ENCODE measurements at places on chromosomes 7 and 10.

- no peak for DNase-seq
Measured at GRCh38 chr10:17273403-17273802, 45.4 kb downstream of the VIM start.

DNA sequence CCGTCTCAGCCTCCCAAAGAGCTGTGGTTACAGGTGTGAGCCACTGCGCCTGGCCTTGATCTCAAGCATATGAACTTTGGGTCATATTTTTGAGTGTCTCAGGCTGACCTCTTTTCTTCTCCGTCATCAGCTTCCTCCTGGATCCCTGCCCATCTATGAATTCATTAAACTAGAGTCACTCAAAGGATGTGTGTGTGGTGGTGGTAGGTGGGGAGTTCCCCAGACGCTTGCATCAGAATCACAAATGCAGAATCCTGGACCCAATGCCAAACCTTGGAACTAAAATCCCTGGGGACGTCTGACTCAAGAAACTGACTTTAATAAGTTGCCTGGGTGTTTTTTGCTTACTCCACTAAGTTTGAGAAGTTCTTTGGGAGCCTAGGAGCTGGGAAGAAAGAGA, 6.7 kb upstream of the CREB5 start:
- no peak for DNase-seq

DNA sequence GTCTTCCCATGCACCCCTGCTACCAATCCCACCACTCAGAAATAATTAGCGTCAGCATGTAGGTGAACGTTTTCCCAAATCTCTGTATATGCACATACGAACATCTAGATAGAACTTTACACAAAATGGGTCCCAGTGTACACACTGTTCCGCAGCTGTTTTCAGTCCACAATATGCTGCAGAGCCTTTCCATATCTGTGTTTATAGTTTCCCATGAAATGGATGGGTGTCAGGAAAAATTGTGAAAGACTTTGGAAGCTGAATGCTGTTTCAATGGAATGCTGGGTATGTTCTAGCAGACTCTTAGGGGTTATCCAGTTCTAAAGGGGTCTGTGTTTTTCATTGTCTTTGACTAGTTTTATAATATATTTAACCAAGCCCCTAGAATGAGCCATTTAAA, 13.8 kb downstream of the GRK5 start:
- no peak for DNase-seq

GRCh38 chr7:30931161-30931928, 19.7 kb downstream of the AQP1 start:
- DNase-seq = no peak

DNA sequence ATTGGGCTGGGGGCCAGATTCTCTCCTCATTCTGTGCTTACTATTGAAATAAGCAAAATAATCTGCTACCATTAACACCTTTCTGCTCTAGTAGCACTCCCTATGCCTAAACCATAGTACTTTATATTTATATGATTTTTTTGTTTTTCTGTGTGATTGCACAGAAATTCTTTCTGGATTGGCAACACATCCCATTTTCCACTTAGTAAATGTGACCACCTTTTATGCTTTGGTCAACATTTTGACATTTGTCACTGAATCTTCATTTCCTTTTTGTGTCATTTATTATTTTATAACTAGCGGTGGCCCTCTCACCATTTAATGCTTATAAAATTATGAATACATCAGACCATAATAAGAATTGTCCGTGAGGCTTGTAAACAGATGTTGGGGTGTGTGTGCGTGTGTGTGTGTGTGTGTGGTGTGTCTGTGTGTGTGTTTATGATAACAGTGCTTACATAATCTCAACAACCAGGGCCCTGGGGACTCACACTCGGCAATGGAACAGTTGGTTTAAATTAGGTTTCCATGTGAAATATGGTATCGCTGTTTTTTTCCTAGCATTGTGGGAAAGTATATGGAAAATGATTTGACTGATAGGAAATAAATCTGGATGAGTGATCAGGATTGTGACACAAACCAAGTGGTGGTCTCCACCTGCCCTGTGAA, 138.9 kb downstream of the NOC3L start:
- DNase-seq = no peak

- no peak for DNase-seq
Measured at GRCh38 chr10:22437620-22438588, 92.6 kb downstream of the SPAG6 start.

- DNase-seq = no peak
Measured at GRCh38 chr10:46520941-46521340, 35.5 kb downstream of the GPRIN2 start.

GRCh38 chr10:12491491-12491890, 142.1 kb downstream of the CAMK1D start:
- no peak for DNase-seq

- DNase-seq = no peak
Measured at GRCh38 chr10:118912961-118913600, 116.4 kb upstream of the NANOS1 start.

GRCh38 chr10:62636825-62637248, 167.7 kb upstream of the ADO start:
- DNase-seq = no peak

Measured in NCI-H187 (cell line).